Activated CD4-positive, alpha-beta memory T cell treated with anti-CD3 and anti-CD28 coated beads for 36 hours (primary cell): ENCODE measurements at places on chromosomes 1 and 21. TPM values are rescaled to one million over a fixed set of nuclear protein-coding genes. Genes with fewer than 3 reads are reported as not detected.

- DNase-seq: no peak
Observed at GRCh38 chr21:29271927-29272333, 26.8 kb upstream of the BACH1 start.

- no peak for DNase-seq
Observed at GRCh38 chr1:207990876-207991582, 80.1 kb upstream of the CD34 start.

GRCh38 chr21:43815107-43815613 is 25.8 kb downstream of the RRP1 start:
- DNase-seq: no peak

DNA sequence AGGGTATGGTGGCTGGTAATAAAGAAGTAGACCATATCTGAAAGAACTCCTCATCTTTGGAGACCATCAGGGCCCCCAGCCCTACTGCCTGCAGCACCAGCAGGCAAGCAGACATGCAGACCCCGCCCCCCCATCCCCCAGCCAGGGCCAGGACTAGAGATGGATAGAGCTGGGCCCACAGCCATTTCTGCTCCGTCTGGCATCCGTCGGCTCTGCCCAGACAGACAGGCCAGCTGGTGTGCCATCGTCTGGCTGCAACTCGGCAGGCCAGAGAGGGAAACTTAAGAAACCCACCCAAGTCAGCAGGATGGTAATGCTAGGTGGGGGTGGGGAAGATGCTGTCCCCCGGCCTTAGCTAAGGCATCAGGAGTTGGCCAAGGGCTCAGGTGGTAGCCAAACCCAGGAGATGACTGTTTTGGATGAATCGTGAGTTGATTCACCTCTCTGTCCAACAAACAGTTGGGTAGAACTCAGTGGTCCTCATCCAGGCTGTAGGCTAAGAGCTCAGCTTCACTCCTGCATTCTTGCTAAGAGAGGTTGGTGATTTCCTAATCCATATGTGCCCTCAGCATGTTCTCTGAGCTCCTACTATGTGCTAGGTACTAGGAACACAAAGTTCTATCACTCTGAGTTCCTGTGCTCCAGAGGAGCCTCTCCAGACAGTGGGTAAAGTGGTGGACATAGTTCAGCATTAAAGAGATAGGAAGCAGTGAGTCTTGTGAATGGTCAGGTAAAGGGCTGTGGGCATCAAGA is 23.2 kb upstream of the TMEM222 start:
- DNase-seq: no peak

GRCh38 chr1:19220991-19221390 is 10.9 kb upstream of the UBR4 start:
- no peak for DNase-seq

- DNase-seq: no peak
Observed at GRCh38 chr1:67642629-67643028, 42.4 kb upstream of the GADD45A start.

DNA sequence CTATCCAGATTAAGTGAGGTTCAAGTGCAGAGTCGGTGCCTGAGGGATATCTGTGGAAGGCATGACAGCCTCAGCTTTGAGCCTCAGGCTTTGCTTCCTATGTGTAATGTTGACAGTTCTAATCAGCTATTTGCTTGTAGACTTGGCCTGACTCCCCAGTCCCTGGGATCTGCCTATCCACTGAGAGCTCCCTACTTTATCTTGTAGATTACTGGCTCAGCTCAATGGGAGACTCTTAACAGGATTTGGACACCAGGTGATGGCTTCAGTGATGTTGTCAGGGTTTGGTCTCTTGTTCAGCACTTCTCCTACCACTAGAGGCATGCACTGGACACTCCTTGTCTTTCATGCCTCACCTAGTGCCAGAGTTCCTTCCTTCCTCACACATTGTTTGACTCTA is 126.6 kb upstream of the BEND5 start:
- DNase-seq: no peak

Gene SNX7
- 0.39 TPM for total RNA-seq

Gene S1PR1
- total RNA-seq: 134 TPM

Gene NPHS2
- total RNA-seq: not detected

Gene NT5C1A
- total RNA-seq: not detected

Gene MAP3K7CL
- 4.8 TPM for total RNA-seq

Gene LCE6A
- not detected for total RNA-seq
